ENCODE measurements at places on chromosomes 1 and 21.

DNA sequence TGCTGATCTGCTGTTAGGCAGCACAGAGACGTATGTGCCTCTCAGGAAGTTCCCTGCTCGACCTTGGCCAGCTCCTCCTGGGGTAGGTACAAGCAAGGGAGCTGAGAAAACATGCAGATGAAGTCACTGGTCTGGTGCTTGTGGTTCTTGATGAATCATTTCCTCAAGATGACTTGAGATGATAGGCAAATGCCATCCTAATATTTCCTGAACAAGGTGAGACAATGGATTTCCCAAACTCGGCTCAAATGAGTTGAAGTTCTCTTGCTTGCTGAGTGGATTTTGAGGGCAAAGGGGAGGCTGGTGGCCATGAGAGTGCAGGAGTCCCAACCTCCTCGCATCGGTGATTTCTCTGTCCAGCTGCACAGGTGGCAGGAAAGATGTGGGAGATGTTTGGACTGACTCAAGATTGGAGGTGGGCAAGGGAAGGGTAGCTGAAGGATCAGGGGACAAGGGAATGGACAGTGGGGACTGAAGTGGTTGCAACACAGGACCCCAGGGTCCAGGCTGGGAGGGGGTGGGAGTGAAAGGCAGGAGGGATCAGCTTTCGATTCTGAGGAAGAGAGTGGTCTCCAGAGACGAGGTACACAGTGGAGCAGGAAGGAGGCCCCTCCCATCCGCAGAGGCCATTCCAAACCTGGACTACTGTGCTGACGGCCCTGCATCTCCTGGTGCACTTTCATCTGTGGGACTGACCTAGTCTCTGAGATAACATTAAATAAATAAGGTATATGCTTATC, 63.9 kb downstream of the CAPN2 start:
- DNase-seq, result peak; percentile 10

DNA sequence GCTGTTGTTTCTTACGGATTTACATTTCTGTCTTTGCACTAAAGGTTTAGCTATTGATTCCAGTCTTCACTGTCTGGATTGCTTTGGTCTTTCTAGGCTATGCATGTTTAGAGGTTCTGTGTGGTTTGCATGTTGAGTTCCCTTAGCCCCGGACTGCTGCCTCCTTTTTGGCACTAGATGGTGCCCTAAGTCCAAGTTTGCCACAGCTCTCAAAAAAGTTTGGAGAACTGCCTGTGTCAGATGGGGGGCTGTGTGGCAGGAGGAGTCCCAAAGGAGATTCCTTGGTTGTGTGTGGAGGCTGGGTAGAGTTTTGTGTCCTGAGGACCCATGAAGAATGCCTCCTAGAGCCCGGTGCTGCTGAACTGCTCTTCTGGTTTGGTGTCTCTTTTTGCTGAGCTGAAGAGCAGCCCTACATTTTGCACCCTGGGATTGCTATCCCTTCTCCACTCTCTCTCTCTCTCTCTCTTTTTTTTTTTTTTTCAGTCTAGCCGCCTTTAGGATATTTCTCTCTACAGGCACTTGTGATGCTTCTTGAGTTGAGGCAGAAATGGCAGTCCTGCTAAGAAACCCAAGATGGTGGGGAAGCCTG, 74.4 kb downstream of the PTGS2 start:
- DNase-seq, result peak; percentile 62

DNA sequence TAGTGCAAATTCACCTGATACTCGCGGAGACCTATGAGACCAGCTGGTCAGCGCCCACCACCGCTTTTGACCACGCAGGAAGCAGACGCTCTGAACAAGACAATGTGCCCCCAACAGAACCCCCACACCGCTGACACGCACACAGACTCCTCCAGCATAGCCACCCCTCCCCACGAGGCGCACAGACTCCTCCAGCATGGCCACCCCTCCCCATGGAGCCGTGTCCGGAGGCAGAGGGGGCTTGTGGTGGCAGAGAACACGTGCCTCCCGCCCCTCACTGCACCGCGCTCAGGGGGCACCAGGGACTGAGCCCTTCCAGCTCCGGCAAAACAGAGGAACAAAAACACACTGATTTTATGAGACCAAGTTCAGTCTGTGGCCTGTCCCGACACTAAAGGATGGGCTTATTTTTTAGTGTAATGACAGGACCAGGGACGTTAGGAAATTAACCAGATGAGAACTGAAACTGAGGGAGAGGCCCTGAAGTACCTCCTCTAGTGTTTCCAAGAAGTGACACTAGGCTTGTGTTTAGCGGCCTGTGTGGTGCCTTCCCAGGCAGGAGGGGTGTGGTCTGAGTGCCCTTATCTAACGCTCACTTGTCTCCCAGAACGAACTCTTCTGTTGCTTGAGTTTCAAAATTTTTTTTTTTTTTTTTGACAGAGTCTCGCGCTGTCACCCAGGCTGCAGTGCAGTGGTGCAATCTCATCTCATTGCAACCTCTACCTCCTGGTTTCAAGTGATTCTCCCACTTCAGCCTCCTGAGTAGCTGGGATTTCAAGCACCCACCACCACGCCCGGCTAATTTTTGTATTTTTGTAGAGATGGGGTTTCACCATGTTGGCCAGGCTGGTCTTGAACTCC, 10.0 kb upstream of the AGPAT3 start:
- DNase-seq, result no peak

DNA sequence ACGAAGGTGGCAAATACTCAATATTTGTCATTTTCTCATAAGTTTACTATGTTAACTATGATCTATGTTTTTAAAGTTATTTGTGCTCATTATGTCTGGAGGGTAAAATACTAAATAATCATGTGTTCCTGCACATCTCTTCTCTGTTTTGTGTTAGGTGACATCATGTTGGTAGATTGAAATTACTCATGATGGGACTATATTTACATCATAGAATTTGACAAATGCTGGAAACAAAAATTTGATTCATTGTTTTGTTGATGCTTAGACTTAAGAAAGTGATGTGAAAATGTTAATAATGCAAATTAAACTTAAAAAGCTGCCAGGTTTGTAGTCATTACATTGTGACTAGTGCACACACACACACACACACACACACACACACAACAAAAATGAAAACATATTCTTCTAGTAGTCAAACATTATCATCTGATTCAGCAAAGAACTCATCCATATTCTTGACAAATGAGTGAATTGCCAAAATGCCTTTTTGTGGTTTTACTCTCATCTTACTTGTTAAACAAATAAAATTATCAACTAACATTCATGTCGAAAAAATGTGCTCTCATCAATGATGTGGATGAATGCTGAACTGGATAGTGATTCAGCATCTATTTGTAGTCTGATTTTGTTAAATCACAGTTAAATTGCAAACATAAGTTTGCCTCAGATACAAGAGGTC, 870.7 kb downstream of the BRINP3 start:
- DNase-seq, result peak; percentile 90

DNA sequence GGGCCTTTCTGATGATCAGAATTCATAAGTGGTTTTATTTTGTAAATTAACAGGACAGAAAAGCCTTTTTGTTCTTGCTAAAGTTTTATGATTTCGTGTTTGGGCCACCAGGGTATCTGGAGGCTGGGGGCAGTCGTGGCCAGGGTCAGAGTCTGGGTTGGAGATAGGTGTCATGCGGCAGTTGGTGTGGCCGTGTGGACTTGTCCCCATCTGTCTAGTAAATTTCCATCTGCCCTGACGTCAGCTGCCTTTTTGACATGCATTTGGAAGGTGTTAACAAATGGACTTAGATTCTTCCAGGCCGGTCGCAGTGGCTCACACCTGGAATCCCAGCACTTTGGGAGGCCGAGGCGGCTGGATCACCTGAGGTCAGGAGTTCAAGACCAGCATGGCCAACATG, 56.8 kb downstream of the SKI start:
- no peak for DNase-seq

DNA sequence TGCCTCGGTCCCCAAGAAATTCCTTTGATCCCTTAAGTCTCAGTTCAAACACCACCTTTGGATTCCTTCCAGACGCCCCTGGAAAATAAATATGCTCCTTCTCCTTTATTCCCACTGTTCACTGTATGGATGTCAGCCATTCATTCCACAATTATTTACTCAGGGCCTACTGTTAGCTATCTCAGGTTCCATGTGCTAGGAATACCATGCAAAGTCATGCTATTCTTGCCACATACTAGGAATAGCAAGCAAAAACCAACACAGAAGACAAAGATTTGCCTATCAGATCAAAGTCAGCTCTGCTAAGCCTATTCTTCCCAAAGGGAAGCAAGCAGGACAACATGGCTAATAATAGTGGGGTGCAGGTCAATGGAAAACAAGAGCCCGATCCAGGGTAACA, 29.8 kb downstream of the TTC13 start:
- no peak for DNase-seq

- DNase-seq, result no peak
These were observed 129.0 kb upstream of the KLHDC7A start for GRCh38 chr1:18351735-18352134.

- DNase-seq, result no peak
These were observed 16.2 kb downstream of the KCNJ10 start for GRCh38 chr1:160053548-160054365.

GRCh38 chr1:95966866-95967265, 732.9 kb downstream of the RWDD3 start:
- DNase-seq, result no peak

DNA sequence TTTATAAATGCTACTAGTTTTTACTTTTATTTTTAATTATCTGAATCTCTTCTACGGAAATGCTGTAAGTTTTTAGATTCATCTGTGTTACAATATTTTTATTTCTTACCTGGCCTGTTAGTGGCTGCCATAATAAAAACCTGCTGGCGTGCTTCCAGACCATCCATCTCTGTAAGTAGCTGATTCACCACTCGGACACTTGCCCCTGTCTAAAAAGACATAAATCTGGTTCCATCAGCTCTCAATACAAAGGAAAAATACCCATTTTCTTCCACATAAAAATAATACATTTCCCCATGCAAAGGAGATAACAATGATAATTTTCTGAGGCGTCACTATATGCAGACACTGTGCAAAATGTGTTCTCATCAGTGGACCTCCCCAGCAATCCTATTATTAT, 62.0 kb downstream of the NVL start:
- no peak for DNase-seq

DNA sequence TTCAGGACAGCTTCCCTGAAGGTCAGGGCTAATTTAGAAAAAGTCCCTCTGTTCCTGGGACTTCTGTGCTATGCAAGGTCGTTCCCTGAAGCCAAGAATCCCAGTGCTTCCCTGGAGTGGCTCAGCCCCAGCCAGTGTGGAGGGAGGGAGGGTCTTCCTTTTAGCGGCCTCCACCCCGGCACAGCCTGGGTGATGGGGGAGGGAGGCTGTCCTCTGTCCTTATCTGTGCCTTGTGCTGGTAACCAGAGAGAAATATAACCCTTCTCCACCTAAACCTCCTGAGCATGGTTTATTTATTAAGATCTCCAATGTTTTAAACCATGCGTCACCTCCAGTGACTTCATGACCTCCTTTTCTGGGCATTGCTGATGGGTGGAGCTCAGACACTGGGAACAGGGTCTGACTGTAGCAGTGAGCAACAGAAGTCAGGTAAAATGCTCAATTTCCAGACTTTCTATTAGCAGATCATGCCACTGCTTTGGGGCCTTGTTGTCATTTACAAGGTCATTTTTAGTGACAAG, 157.1 kb downstream of the DSCAM start:
- DNase-seq, result no peak

- DNase-seq, result no peak
These were observed at the start of gene SLC27A3 for GRCh38 chr1:153774780-153775457. SLC27A3 (plus strand) TSS chr1:153775407; CDS start chr1:153775498, 91 bp downstream.

DNA sequence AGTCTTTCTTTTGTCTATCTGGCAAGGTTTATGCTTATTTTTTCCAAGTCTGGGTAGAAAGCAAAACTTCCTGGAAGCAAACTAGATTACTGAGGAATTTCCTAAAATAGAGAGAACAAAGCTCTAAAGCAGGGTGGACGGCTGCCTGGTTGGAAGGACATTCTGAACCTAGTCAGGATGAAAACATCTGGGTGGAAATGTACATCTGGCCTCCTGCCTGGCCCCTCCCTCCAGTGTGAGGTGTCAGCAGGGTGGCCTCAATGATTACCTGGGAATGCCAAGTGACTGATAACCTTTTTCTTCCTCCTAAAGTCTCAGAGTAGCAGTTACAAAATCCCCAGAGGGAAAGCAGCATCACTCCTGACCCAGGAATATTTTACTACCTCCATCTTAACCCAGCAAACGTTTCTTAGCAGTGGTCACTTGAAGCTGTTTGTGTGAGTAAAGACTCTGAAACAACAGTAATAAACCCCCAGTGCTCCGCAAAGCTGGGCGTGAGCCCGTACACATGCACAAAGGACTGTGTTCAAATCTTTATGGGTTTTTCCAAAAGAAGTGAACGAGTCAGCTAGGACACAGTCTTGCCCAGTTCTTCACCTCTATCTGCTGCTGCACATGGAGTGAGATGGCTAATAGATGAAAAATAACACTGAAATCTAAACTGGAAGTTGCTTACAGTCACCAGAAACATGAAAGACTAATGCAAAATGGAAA, 18.9 kb downstream of the ANGPTL7 start:
- no peak for DNase-seq

DNA sequence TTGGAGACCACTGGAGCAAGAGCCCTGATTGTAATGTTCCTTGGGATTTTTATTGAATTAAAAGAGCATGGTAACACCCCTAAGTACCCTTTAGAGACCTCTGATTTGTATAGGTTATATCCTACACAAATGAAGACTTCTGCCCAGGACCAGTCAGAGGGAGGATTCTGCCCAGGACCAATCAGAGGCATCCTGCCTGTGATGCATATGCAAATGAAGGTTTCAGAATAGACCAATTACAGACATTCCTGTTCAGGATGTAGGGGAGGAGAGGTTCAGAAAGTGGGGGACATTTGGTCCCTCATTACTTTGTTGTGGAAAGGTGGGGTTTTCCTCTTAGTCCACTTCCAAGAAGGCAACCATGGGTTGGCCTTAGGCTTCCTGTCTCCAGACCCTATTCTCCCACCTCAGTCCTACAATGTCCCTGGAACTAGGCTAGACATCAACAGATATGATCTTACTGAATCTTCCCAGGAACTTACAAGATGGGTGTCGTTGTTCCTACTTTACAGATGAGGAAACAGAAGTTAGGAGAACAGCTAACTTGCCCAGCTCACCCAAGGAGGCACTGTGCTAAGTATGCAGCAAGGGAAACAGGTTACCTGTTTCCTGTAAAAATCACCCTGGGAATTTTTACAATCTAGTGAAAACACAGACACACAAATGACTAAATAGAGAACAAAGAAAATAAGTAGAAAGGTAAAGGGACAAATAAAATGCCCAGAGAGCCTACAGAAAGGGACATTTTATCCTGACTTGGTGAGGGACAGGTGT, 36.8 kb upstream of the SFPQ start:
- no peak for DNase-seq

GRCh38 chr1:100628631-100629081, 90.7 kb downstream of the GPR88 start:
- no peak for DNase-seq
